ENCODE measurements at places on chromosomes 1 and 21. TPM values are rescaled to one million over a fixed set of nuclear protein-coding genes. Genes with fewer than 3 reads are reported as not detected.

MMEL1 gene
- not detected for total RNA-seq

PGBD2 gene
- total RNA-seq = 2.6 TPM

DNA sequence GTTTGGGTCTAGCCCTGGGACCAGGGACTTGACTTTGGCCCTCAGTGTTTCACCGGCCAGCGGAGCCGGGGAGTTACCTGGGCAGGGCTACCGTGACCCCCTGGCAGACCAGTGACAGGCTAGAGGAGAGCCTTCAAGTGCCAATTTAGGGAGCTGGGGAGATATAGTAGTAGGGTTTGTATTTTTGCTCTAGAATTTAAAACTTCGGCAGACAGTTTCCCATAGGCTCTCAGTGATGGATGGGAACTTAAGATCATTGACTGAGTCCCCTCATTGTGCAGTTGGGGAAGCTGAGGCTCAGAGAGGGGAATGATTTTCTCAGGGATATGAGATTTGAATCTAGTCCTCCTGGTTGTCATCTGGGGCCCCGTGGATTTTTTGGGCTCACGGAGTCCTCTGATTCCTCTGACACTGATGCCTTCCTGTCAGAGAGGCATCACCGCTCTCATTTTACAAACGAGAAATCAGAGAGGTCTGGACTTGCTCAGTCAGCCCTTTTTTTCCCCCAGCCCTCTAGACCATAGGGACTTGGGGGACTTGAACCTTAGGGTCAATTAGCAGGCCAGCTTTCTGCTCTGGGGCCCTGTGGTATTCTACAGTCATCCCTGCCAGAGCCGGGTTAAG, 58.3 kb upstream of the ACOT11 start:
- DNase-seq = no peak

- DNase-seq = peak; percentile 74
Observed at GRCh38 chr21:45128613-45129188, 54.3 kb downstream of the ADARB1 start.

SPRR2F gene
- total RNA-seq = not detected

DNA sequence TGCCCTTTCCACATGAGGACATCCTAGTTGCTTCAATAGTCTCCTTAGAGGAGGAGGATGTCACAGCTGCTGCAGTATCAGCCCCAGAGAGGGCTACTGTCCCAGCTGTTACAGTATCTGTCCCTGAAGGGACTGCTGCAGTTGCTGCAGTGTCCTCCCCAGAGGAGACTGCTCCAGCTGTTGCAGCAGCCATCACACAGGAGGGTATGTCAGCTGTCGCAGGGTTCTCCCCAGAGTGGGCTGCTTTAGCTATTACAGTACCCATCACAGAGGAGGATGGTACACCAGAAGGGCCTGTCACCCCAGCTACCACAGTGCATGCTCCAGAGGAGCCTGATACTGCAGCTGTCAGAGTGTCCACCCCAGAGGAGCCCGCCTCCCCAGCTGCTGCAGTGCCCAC, 78.5 kb upstream of the BMP8A start:
- DNase-seq = no peak

All from heart left ventricle (tissue), 16 donors.